ENCODE measurements at places on chromosomes 3 and 15.

GRCh38 chr3:124843047-124843446, 44.1 kb downstream of the ITGB5 start:
- no peak for DNase-seq

DNA sequence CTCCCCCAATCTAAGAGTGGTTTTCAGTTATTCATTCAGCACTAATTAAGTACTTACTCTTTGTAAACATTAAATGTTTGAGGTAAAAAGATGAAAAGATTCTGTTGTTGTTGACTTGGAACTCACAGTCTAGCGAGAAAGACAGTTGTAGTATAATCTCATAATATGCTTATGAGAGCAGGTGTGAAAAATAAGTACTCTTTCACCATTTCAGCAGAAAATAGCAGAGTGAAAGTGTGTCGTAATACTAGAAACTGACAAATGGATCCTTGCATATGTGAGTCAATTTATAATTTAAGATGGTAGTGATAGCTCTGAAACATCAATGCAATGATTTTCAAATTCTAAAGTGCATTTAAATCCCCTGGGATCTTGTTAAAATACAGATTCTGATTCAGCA, 618.8 kb upstream of the CCDC54 start:
- no peak for DNase-seq

DNA sequence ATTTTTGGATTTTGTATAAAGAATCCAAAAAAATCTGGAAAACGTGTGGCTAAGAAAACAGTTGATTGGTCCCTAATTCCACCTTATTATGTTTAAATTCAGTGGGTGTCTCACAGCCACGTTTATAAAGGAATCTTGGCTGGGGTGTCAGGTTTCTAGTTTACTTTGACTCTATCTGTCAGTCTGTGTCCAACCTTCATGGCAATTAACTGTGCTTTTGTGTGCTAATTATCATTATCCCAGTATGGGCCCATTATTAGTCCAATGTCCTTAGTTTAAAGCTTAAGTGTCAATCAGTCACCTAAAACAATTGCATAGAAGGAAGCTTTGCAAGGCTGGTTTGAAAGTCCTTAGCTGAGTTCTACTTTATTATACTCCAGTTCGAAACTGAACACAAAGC, 3.7 kb upstream of the CNTN4 start:
- DNase-seq = no peak

DNA sequence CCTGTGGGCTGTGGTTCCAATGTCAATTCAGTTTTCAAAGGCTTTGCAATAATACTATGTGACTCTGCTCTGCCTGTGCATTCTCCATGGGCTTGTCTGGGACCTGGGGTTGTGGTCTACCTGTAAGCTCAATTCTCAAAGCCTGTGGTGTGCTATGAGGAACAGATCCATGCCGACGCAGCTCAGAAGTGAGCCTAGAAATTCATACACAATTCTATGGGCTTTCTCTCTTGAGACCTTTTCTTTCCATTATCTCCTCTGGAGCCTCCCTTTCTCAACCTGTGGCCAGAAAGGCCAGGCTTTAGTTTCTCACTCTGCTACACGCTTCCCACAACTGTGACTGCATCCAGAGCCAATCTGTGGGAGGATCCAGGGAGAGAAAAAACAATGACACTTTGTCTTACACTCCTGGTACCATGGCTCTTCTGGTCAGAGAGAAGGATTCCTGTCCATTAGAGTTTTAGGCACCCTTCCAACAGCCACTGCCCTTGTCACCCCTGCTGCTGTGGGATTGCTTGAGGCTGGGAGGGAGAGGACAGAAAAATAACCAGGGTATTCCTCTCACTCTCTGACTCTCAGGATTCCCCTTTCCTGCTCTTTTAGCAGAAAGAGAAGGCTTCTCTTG, 34.1 kb upstream of the KLF13 start:
- no peak for DNase-seq

- DNase-seq = no peak
These were observed 164.3 kb upstream of the VEPH1 start for GRCh38 chr3:157667493-157667892.

DNA sequence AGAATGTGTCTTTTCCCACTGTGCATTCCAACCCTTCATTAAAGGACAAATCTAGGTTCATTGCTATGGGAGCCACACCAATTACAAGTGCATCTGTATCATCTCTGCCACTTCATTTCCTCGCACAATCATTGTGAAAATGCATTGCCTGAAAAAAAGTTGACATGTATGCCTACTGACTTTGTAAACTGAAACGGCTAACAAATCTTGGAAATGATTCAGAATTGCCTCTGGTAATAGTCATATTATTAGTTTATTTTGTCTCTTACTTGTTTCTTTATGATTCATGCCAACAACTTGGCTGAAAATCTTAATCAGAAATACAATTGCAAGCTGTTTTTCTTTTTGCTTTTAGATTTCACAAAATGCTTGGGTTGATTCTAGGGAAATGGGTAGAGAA, 497.1 kb downstream of the ZIC1 start:
- no peak for DNase-seq

GRCh38 chr3:117919621-117920020, 1115.0 kb downstream of the IGSF11 start:
- no peak for DNase-seq

- no peak for DNase-seq
These were observed 226.3 kb upstream of the MRPL3 start for GRCh38 chr3:131728898-131729642.

Data from activated CD8-positive, alpha-beta memory T cell treated with anti-CD3 and anti-CD28 coated beads for 48 hours (primary cell).